ENCODE measurements at places on chromosomes 1 and 21.

GRCh38 chr1:100530880-100531487 lies 7.0 kb upstream of the GPR88 start:
- DNase-seq = no peak

DNA sequence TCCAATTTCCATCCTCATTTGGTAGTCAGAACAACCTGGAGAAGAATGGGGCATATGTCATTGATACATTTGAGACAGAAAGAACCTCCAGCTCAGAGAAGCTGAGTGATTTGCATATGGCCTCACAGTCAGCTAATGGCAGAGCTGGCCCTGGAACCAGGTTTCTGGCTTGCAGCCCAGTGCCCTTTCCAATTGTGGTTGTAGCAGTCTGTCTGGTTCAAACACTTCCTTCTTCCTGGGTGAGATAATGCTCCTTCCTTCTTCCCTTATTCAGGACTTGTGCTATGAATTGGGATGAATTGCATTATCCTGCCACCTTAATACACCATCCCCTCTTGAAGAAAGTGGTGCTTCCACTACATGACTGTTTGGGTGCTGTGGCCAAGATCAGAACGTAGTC lies 24.2 kb downstream of the SLC5A9 start:
- no peak for DNase-seq

GRCh38 chr1:234882898-234883297 lies 245.7 kb downstream of the TOMM20 start:
- no peak for DNase-seq

GRCh38 chr21:36059823-36060158 lies 535 bp downstream of the SETD4 start:
- no peak for DNase-seq

Measured in activated naive CD4-positive, alpha-beta T cell (primary cell).